ENCODE measurements at places on chromosomes 5 and 9.

DNA sequence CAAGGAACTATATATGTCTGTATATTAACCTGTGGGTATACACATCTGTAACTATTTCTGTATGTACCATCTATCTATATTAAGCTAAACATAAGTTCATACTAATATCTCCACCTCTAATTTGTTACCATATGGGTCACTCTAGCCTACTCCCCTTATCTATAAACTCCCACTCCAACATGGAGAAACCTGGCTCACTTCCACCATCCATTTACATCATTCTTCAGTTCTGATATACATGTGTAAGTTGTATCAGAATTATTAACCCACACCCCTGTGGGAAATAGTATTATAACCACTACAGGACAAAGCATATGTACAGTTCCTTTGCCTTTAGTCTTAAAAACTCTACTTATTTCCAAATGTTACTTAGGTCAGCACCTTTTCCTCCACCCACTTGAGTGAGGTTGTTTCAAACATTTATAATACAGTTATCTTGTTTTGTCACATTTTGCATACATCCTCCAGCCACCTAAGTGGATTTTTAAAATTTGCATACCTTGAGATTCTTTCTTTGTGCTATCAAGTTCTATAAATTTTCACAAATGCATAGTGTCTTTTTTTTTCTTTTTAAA lies 10.6 kb downstream of the NDFIP1 start:
- DNase-seq: no peak

DNA sequence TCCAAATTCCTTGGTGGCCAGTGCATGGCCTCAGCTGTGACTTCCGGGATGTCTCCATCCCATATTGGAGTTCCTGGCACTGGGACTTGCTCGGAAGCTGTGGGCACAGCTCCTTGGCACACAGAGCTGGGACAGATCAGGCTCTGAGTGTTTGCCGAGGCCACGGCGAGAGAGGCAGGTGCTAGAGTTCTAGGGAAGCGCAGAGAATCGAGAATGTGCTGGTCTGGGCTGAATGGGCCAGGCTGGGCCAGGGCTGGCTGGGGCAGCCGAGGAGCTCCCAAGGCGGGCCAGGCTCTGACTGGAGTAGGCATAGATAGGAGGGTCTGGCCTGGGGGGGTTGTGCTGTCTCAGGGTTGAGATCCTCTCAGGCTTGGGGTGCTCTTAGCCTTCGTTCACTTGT lies 45.4 kb downstream of the HMCN2 start:
- no peak for DNase-seq

DNA sequence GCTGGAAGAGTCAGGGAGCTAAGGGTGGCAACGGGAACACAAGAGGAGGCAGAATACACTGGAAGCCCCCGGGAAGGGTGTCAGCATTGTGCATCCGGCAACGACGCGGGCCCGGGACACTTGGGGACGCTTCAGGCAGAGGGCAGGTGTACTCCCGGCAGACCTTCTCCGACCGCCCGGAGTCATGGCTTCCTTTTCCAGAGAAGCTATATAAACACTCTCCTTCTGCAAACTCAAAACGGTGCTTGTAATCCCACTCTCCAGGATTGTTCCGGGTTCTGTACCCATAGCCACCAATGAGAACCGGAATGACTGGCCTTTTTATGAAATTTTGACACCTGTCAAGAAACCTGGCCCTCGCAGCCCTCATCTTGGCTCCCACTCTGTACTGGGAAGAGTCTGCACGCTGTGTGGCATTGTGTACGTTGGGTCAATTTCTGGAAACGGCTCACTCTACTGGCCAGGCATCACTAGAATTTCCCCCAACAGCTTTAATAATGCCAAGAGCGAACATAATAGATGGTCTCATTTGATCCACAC lies 462 bp upstream of the MCC start:
- DNase-seq: no peak

DNA sequence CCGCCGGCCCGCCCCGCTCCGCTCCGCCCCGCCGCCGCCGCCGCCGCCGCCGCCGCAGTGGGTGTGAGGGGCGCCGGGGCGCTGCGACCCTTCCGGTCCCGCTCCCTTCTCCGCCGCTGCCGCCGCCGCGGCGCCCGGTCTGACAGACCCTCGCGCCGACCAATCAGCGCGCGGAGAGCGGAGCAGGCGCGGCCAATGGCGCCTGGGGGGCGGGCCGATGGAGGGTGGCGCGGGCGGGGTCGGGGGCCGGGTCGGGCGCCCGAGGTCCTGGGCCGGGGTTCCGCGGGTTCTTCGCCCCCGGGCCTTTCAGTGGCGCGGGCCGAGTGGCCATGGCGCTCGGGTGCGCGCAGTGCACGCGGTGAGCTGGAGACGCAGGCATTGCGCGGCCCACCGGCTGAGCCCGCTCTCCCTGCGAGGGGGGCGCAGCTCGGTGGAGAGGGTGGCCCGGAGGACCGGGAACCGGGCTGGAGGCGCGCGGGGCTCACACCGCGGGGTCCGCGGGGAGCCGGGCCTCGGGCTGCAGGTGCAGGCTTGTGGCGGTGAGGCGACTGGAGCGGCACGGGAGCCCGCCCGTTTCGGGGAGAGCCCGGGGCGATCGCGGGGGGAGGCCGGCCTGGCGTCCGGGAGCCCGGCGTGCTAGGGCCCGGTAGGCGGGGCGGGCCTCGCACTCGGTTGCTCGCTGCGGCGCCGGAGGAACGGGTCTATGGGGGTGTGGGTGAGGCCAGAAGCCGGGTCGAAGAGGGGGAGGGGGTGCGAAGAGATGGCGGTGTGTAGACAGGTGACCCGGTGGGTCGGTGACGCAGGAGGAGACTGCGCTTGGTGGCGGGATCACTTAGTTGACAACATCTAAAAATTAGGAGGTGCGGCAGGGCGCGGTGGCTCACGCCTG lies at the start of gene MAPK9:
TSS of gene MAPK9 (minus strand) at position 141 of the 889 bp plus-strand sequence. CDS start 11,522 bp downstream, outside the sequence.
- DNase-seq: peak; percentile 88

GRCh38 chr5:41112486-41113455 lies 41.6 kb upstream of the MROH2B start:
- DNase-seq: no peak

GRCh38 chr5:62603934-62604333 lies 25.3 kb downstream of the LRRC70 start:
- DNase-seq: no peak

- peak; percentile 51 for DNase-seq
These were observed 5.4 kb upstream of the TENT4A start for GRCh38 chr5:6707852-6708251.

DNA sequence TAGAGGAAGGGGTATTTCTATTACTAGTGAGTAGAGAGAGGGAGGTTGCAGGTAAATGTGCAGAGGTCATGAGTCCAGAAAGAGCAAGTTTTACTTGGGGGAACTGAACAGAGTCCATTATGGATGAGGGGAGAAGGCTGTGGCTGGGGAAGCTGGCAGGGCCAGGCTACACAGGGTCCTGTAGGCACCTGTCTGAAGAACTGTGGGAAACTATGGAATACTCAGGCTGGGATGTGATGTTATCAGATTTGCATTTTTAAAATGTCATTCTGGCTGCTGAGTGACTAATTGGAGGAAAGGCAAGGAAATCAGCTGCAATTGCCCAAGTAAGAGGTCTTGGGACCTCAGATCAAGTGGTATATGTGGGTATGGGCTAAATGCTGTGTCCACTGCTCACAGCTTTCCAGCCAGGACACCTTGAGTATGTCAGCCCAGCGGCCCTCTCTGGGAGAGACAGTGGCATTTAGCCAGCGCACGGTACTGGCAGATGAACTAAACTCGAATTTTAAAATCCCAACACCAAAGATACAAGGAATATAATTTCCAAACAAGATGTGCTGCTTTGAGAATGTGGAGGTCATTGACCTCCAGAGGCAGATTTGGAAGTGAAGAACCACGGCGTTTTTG lies 49.1 kb downstream of the FGF1 start:
- no peak for DNase-seq

- peak; percentile 65 for DNase-seq
These were observed 9.7 kb downstream of the ORM2 start for GRCh38 chr9:114339130-114339908.

DNA sequence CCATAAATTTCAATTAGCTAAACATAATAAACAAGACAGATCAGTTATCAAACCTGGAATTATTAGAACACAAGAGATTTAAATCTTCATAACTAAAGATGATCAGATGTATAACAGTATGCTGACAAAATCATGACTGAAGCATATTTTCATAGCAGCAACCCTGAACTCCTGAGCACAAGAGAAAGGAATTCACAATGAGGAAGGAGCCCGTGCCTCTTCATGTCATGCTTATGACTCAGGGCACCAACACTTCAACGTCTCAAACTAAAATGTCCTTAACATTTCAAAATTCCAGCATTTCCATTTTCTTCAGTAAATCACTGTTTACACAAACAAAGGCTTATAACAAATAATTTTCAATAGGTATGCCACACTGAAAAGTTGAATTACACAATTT lies 6.7 kb downstream of the AP3B1 start:
- DNase-seq: no peak

DNA sequence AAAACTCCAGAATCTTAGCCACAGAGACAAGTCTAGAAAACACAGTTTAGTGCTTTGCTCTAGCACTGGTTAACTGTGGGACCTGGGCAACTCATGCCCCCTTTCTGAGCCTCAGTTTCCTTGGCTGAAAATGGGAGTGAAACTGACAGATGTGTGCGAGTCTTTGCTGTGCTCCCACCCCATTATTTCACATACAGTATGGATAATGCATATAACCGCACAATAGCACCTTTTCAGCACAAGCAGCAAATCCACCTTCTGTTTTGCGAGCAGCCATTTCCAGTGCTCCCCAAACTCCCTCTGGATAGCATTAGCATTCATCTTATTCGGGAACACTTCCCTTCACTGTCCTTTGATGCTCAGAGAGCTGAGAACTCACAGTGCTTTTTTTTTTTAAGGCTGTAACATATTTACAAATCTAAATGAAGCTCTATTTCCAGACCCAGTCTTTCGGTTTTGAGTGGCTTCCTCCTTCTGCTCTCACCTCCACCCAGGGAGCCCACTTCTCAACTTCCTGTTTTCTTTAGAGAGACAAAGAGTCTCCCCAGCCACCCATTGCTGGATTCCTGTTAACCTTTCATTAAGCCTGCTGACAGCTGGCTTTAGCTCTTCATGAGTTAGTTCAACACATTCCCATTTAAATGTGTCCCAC lies 49.2 kb downstream of the TIMD4 start:
- peak; percentile 49 for DNase-seq
